ENCODE measurements at places on chromosomes 5 and 9.

DNA sequence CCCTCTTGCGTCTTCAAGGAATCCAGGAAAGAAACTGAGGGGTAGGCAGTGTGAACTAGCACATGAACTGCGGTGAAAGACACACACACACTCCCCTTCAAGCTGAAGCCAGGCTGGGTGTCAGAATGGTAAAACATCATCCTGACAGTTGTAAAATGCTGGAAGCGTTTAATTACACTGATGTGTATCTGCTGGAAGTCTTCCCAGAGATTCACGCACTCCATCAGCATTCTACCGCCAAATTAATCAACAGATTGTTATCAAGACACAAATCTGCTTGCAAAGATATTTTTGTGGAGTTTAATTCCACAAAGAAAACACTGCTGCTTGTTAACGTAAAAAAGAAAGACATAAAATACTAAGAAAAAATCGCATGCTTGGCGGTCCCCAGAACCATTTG lies 241.0 kb upstream of the NFIL3 start:
- DNase-seq: no peak

DNA sequence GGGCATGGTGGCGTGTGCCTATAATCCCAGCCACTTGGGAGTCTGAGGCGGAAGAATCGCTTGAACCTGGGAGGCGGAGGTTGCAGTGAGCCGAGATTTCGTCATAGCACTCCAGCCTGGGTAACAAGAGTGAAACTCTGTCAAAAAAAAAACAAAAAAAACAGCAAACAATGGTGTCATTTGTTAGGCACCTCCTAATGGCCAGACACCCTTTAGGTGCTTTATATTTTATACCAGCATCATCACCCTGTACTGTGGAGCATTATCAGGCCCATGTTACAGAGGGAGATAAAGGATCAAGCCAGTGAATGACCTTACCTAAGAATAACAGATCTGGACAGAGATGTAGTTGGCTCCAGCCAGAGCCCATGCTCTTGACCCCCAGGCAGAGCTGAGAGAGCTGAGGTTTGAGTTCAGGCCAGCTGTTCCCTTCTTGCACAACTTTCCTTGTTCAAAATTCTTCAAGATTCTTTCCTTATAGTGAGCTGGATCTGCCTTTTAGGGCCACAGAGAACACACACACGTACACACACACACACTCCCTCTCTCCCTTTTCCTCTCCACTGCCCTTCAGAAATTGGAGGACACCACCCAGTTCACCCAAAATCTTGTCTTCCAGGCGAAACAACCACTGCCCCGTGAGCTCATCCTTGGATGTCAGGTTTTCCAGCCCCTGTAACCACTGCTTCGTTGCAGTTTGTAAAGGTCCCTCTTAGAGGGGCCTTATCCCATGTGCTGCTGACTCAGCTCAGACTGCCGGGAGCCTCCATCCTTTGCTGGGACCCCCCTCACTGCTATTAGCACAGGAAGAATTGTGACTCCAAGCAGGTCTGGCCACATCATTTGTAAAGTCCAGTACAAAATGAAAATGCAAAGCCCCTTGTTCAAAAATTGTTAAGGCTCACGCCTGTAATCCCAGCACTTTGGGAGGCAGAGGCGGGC lies 10.4 kb upstream of the PTGES start:
- DNase-seq: no peak

GRCh38 chr9:136896027-136896426 lies 9.7 kb downstream of the TRAF2 start:
- no peak for DNase-seq

DNA sequence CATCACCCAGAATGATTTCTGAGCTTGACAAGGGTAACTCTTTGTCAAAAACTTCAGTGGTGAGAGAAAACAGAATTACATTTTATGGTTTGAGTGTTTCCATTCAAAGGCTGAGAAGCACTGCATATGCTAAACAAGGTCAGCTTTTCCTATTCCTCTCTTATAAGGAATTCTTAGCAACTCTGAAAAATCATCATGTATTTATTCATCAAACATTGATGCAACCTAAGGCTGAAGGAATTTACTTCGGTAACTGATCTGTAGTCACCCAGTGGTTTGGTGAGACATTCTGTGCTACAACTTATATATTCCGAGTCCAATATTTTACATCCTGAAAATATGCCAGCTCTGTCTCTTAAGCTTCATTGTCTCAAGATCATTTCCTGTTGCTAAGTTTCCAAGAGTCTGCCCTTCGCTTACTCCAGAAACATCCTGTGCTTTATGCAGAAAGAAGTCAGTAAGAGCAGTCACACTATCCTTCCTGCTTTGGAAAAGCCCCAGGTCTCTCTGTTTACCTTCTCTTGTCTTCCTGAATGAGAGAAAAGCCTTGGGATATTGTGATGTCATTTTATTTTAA lies 176.6 kb upstream of the TBCA start:
- no peak for DNase-seq

GRCh38 chr9:113589890-113590289 lies 126.4 kb downstream of the RGS3 start:
- DNase-seq: no peak

GRCh38 chr5:82735160-82735789 lies 341.9 kb downstream of the TMEM167A start:
- no peak for DNase-seq

DNA sequence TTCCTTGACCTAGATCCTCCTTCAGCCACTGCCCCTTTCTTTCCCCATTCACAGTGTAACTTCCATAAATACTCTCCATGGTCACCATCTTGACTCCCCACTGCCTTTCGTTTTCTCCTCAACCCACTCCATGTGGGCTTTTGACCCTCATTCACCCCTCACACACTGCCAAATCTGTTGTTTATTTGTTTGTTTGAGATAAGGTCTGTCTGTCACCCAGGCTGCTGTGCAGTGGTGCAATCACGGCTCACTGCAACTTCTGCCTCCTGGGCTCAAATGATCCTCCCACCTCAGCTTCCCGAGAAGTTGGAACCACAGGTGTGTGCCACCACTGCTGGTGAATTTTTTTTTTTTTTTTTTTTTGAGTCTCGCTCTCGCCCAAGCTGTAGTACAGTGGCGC lies 162.9 kb downstream of the FGF1 start:
- no peak for DNase-seq

DNA sequence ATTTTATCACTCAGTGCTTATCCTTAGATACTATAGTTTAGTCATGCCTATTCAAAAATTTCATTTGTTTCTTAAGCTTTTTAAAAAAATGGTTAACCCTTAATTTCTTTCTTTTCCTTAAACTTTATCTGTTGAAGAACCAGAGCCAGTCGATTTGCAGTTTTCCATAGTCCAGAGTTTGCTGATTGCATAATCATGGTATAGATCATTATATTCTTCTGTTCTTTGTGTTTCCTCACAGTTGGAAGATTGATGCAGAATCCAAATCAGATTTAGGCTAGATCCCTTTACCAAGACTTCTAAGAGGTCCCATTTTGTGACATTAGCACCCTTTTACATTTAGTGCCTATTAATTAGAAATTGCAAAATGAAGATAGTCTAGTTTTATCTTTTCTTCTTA lies 18.0 kb downstream of the TMEM38B start:
- no peak for DNase-seq

DNA sequence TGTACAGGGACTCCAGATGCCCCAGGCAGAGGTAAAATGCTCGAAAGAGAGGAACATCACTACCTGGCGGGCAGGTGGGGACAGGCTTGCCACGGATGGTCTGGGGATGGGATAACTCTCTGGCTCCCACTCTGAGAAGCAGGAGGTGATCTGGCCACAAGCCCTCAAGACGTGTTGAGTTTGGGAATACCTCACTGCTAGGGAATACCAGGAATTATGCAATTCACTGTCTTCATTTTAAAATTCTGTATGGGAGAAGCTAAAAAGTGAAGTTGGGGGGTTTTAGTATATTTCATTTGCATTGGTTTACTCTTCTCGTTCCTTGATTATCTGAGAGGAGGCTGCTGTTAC lies 510.4 kb downstream of the CCDC171 start:
- DNase-seq: no peak

- no peak for DNase-seq
Measured at GRCh38 chr9:80085668-80086067, 513.9 kb downstream of the TLE4 start.

DNA sequence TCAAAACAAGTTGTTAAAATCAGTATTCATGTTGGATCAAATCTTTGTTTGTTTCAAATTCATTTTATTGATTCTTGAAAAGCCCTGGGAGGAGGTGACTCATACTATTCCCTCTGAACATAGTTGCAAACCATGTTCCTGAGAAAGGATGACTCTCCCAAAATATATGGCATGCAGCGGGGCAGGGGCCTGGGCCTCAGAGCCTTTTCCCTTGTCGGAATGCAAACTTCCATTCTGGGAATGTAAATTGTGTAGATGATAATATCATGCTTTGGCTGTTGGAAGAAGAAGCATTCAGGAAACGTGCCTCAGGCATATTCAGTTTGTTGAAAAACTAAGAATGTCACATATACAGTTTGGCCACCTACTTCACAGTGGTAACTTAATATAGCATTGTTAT lies 242.0 kb downstream of the AUH start:
- DNase-seq: no peak

DNA sequence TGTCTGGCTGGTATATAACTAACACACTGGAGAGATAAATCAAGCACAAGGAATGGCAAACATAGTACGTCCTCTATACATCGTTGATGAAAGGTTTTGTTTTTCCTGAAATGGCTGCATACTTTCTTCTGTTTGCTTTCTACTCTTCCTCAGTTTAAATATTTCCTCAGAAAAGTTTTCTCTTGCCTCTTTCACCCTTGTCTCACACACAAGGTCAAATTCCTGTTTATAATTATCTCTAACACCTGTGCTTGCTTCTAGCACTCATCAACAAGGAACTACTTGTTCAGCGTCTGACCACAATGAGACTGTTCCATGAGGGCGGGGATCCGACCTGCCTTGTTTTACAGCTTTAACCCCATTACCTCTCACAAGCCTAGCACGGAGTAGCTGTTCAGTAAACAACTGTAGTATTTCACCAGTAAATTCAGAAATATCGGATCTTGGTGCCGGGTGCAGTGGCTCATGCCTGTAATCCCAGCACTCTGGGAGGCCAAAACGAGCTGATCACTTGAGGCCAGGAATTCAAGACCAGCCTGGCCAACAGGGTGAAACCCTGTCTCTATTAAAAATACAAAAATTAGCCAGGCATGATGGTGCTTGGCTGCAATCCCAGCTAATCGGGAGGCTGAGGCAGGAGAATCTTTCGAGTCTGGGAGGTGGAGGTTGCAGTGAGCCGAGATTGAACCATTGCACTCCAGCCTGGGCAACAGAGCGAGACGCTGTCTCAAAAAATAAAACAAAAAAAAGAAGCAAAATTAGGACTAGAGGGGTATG lies 37.0 kb downstream of the NR6A1 start:
- no peak for DNase-seq

- DNase-seq: no peak
Measured at GRCh38 chr5:33336891-33337636, 103.7 kb upstream of the TARS1 start.

GRCh38 chr5:173010547-173011464 lies 27.2 kb downstream of the ATP6V0E1 start:
- peak; percentile 40 for DNase-seq

Data from psoas muscle (tissue), 8 donors.